ENCODE measurements at places on chromosomes 3 and 15.

DNA sequence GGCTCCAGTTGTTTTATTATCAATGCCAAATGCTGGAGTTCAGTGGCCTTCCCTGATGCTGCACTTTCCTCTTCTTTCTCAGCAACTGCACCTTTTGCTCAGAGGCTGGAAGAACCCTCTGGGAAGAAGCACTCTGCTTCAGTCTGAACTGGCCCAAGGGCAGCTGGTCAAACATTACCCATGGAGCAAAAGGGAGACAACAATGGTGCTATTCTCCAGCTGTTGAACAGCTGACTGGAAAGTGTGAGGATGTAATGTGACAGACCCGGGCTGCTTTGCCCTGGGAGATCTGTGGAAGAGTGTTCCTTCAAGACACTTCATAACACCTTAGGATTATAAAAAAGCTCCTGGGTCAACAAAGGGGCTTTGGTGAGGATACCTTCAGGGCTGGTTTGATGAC lies 84.9 kb downstream of the EPHB1 start:
- DNase-seq = no peak

- no peak for DNase-seq
These were observed 18.4 kb downstream of the GYG1 start for GRCh38 chr3:149009732-149010131.

DNA sequence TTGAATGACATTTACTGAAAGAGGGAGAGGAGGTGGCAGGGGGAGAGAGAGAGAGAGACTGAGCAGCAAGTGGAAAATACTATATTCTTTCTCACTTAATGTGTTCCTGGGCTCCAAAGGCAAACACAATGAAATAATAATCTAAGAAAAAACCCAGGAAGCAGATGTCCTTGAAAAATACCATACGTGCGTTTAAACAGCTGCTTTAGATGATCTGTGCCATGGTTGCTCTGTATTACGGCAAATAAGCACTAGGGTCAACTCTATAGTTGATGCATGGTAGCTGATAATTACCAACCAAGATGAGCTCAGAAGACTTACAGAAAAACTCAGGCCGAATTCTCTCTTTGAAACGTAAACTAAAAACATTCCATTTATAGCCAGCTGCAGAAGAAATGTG lies 410.3 kb upstream of the TBL1XR1 start:
- no peak for DNase-seq

DNA sequence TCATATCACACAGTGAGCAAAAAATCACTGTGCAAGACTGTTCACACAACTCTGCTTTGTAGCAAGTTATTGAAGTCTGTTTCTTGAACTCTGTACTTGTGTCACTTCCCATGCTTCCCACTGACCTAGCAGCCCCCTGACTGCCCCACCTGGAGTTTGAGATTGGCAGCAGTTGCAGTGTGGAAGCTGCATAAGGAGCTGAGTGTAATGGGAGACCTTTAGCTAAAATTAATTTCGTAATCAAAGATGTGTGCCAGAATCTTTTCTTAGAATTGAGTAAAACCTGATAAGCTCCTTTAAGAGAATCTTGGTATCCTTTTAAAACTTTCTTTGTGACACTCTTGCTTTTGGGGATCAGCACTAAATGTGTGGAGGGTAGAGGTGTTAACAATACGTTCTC lies 42.8 kb downstream of the NKIRAS1 start:
- DNase-seq = no peak

GRCh38 chr3:185585859-185586685 lies at the start of gene SENP2:
TSS of gene SENP2 (plus strand) at chr3:185586295. CDS start at chr3:185586414, 119 bp downstream.
- peak; percentile 99 for DNase-seq

GRCh38 chr3:17194116-17194515 lies 309.4 kb downstream of the PLCL2 start:
- DNase-seq = no peak

GRCh38 chr15:92971713-92972112 lies 71.6 kb downstream of the CHD2 start:
- DNase-seq = no peak

GRCh38 chr3:122940628-122941086 lies 86.9 kb downstream of the SEMA5B start:
- DNase-seq = no peak

- DNase-seq = no peak
These were observed 53.3 kb downstream of the SLC7A14 start for GRCh38 chr3:170532573-170532972.

DNA sequence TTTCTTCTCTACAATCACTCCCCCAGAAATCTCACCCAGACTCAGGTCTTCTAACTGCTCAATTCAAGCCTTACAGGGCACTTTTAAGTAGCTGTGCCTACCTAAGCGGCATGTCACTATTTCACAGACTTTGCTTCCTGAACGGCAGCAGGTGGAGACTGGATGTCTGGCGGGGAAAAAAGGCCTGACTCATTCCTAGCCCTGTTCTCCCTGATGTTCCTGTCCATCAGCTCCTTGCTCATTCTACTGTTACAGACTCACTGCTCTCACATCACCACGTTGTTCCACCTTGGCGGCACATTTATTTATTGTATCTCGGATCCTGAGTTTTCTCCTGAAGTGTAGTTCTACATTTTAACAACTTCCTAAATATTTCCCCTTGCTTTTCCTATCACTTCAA lies 52.6 kb upstream of the ATP11B start:
- no peak for DNase-seq

- DNase-seq = no peak
These were observed 2.0 kb downstream of the RBM15B start for GRCh38 chr3:51393134-51393495.

- DNase-seq = no peak
These were observed 72.0 kb upstream of the GLCE start for GRCh38 chr15:69088300-69088965.

- DNase-seq = no peak
These were observed 456.4 kb upstream of the CFAP20DC start for GRCh38 chr3:59506191-59506590.

- peak; percentile 41 for DNase-seq
These were observed 802 bp upstream of the NECTIN3 start for GRCh38 chr3:111070772-111071256.

DNA sequence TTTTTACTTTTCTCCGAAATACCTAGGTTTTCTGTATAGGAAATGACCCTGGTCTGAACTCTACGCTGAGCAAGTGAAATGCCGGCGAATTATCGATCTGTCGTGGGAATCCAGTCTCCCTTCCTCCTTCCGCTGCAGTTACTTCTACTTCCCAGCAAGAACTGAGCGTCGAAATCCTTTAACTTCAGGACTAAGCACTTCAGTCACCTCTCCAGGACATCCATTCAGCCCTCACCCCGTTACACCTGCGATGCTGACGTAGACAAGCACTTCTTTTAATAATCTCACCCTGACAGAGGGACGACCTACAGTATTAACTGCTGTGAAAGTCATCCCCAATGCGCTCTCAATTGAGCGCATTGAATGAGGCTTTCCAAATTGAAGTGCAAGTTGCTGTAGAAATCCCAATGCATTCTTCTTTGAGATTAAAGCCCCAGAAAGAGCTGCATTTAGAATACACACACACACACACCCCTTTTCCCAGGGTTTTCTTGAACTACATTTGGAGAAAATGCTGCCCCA lies 1.3 kb downstream of the TOP2B start:
- peak; percentile 30 for DNase-seq

DNA sequence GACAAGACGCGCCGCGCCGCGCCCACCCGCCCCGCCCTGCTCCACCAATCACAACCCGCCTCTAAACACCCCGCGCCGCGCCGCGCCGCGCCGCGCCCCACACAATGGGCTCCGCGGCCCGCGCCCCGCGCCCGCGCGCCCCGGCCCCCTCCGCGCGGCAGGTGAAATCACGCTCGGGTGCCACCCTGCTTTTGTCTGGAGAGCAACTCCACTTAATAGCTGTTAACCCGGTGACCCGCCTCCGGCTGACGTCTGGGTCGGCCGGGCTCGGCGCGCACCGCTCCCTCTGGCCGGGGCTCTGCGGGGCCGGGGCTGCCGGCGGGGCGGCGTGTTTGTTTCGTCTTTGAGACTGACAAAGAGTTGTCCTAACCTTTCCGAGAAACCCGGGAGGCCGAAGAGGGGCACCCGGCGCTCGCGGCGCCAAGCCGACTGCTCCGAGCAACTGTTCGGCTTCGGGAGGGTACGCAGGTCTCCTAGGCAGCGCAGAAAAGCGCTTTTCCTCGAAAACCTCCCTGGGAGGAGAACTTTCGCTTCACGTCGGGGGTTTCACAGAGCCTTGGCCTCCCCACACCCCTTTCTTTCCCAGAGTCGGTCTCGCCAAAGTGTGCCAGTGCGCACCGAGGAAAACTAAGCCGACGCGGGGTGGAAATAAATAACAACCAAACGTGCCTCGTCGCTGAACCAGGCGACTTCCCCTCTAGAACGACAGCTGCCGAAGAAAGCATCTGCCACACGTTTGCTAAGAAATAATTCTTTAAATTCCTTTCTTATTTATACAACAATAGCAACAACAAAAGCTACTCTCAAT lies 518.4 kb downstream of the FOXP1 start:
- peak; percentile 63 for DNase-seq

- DNase-seq = no peak
These were observed 9.1 kb downstream of the ADAMTS17 start for GRCh38 chr15:100332721-100333120.

DNA sequence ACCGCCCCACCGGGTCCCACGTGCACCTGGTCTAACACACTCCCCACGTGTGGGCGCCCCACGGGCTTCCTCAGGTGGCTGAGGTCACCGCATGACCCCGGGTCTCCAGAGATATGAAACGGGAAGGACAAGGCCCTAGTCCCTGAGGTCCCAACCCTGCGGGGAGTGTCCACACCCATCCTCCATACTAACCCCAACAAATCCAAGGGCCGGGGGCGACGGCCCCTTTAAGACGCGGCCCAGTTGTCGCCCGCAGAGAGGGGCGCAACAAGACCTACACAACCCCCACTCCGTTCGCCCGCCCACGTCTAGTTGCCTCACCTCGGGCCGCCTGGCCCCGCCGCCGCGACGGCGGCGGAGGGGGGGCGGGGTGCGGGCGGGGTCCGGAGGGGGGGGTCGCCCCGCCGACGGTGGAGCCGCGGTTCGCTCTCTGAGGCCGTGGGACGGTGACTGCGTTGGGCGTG lies 396 bp downstream of the INO80 start:
- peak; percentile 85 for DNase-seq

GRCh38 chr15:38789566-38789965 lies 225.0 kb upstream of the RASGRP1 start:
- DNase-seq = no peak

DNA sequence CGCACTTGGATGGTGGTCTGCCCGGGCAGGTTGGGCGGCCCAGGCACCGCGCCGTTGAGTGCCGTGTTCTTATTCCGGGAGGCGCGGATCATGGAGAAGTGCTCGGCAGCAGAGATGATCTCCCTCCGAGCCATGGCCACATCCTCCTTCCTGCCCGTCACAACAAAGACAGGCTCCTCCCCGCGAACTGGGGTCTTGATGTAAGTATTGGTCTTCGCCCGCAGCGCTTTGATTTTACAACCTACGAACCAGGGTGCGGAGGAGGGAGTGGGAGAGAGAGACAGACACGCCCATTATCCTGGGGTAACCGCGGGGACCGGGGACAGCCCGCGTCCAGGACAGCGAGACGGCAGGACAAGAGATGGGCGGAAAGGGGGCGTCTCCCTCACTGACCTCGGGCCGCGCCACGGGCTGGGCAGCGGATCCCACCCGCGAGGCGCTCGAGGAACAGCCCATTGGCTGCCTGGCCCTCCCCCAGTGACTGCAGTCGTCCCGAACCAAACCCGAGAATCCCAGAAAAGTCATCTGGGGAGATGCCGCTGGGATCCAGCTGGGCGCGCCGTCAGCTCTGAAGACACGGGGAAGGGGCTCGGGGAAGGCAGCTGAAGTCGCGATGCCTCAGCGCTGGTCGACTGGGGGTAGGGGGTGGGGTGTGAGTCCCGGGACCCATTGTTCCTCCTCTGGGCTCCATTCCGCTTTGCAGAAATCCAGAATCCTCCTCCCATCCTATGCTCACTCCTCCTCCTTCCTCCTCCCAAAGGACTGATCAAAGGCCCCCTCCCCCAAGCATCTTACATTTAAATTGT lies 1.2 kb downstream of the MEX3B start:
- DNase-seq = peak; percentile 48

DNA sequence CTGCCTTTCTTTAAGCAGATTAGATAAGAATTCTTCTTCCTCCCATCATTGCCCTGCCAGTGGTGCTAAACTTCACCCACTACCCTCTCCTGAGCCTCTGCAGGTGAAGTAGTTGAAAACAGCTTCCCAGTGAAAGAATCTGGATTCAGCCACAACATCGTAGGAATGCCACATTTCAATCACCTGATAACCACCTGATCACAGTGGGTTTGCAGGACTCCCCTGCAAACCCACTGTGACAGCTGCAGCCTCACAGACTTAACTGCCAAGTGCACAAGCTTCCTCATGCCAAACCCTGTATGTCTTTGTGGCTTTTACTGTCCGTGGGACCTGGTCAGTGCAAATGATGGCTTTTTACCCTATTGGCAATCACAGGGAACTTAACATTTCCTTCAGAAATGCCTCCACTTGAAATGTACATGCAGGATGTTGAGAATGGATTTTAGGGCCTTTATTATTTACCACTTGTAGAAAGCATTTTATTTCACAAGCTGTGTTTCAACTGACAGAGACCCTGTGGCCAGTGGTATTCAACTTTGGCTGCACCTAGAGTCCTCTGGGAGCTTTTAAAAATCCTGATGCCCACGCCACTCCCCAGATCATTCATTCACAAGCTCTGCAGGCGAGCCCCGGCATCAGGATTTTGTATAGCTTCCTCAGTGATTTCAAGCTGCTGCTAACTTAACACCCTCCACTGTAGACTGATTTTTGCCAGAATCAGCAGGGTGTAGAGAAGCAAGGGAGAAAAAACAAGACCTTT lies 49.1 kb downstream of the OXNAD1 start:
- DNase-seq = no peak

GRCh38 chr3:48429317-48429959 lies 448 bp downstream of the PLXNB1 start:
- DNase-seq = peak; percentile 70

- DNase-seq = no peak
These were observed 47.7 kb downstream of the BDH1 start for GRCh38 chr3:197508051-197508451.

DNA sequence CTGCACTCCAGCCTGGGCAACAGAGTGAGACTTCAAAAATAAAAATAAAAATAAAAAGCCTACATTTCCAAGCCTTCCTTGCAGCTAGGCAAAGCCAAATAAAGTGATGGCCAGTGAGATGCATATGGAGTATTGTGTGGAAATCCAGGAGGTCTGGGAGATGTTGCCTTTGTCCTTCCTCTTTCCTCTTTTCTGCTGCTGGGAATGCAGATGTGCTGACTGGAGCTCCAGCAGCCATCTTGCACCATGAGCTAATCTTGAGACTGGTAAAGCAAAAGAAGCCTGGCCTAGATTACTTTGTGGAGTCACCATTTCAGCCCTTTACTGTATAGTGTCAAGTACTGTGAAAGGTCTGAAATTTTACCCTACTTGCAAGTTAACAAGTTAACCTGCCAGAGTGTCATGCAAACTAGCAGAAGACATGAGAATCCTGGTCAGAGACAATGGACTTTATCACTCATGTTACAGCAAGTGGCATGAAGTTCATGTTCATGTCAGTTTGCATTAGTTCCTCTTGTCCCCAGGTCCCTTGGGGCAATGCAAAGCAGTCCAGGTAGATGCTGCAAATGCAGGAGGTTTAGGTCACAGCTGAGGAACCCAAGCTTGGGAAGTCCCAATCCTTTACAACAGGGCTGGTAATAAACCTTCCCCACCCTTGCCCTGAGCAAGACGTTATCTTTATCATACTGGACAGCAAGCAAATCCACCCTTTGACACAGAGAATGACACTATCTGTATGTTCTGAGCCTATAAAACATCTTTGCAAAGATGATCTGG lies 103.1 kb downstream of the TLE3 start:
- no peak for DNase-seq

- DNase-seq = no peak
These were observed 33.7 kb downstream of the UQCC5 start for GRCh38 chr3:52570076-52570475.

- DNase-seq = no peak
These were observed 17.6 kb upstream of the VPS33B start for GRCh38 chr15:91039996-91040395.

All from stimulated activated CD4-positive, alpha-beta T cell treated with anti-CD3 and anti-CD28 coated beads, Interleukin-15, amount 100 ng/mL, for 24 hours (primary cell).